ENCODE measurements at places on chromosomes 4 and X. TPM values are rescaled to one million over a fixed set of nuclear protein-coding genes. Genes with fewer than 3 reads are reported as not detected.

- DNase-seq, result no peak
Measured at GRCh38 chr4:81030061-81030980, at the start of gene BMP3. TSS of gene BMP3 (plus strand) at chr4:81030708. CDS start at chr4:81031285, 577 bp downstream.

DNA sequence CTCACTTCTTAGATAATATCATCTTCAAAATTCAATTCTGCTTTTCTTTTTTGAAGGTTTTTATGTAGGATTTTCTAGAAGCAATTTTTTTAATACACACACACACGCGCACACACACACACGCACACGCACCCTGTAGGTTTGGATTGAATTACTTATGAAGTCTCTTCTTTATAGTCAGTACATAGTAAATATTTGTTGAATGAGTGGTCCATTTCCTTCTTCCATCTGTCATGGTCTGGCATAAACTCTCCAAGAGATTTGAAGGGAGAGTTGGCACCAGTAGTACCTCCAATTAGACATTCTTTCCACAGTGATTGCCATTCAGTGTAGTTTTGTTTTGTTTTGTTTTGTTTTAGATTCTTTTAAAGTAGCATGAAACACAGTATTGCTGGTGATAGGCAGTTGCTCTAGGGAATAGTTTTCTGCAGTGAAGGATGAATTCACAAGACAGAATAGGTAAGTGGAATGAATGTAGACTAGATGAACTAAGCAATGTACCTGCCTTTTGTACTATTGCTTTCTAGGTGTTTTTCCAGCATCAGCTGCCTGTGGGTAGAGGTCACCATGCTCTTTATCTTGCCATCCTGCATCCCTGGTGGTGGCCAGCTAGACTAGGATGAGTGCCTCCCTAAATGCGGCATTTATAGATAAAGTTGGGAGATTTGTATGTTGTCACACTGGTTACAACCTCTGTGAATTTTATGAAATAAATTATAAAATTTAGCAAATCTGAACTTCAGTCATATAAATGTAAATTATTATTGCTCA lies 20.5 kb downstream of the PDLIM5 start:
- DNase-seq, result no peak

DNA sequence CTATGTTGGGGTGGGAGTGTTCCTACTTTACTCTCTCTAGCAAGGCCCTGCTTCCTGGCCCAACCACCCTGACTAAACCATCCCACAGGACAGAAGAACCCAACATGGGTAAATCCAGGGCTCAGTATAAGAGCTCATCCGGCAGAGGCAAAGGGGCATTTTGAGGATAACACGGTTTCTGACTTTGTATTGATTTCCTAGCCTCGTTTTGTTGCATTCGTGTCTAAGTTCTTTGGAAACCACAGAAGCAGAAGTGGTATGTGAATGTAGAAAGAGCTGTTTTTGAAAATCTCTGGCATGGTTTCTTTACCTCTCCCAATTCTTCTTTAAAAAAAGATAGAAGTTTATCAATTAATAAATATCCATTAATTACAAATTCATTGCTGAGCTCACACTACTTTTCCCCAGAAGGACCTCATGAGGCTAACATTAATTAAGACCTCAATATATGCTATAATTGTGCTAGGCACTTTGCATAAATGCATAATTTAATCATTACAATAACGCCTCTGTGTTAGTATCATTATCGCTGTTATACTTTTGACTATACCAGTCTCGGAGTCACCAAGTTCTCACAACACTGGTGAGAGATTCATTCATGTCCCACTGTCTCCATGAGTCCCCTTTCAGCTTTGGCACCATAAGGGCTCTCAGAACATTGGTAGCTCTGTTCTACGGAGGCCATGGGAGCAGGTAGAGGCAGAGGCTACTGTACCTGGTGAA lies 5.8 kb upstream of the CLNK start:
- no peak for DNase-seq

The KLF8 gene
- 12.1 TPM for total RNA-seq

DNA sequence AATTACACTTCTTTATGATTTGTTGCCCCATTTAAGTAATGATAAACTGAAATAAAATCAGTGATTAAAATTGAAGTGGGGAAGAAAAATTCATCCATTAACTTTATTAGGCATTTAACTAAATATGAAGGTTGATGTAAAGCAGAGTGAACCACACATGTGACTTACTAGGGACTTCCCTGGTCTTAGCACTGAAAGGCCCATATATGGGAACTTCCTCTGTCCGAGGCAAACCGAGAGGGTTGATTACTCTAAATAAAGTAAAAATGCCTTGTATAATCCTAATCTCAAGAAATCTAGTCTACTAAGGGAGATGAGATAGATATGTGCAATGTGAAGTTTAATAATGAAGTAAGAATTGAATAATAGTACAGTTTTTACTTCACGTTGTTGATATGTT lies 403.9 kb upstream of the RPS6KA3 start:
- no peak for DNase-seq

GRCh38 chr4:142547974-142548373 lies 298.1 kb downstream of the INPP4B start:
- no peak for DNase-seq

GRCh38 chr4:94603170-94603747 lies 151.5 kb downstream of the PDLIM5 start:
- DNase-seq, result no peak

DNA sequence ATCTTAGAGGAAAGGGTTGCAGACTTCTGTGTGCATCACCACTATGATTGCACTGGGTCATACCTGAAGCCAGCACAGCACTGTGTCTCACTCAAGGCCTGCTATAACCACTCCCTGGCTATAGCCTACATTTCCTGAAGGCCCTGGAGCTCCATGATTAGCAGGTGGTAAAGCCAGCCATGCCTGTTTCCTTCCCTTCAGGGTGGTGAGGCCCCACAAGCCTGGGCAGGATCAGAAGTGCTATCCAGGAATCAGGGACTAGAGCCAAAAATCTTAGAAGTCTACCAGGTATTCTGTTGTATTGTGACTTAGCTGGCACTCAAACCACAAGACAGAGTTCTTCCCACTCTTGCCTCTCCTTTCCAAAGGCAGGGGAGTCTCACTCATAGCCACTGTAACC lies 734.6 kb downstream of the GLUD2 start:
- DNase-seq, result no peak

The UNC5C gene
- not detected for total RNA-seq

The CT45A10 gene
- total RNA-seq, result not detected

The FOXP3 gene
- 198 TPM for total RNA-seq

The CD38 gene
- 6.4 TPM for total RNA-seq

DNA sequence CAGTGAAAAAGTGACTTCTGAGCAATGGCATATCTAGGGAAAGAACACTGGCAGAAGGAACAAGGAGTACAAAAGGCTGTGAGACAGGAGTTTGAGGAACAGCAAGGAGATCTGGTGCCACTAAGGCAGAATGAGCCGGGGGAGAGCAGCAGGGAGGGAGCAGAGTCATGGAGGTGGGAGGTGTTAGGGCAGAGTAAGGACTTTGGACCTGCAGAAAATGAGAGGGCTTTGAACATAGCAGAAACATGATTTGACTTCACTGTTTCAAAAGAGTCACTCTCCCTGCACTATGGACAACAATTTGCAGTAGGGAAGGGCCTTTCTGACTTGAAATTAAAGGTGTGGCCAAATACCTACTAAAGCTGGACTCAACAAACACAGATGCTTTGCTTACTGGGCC lies 356.2 kb downstream of the ADGRL3 start:
- DNase-seq, result no peak

- DNase-seq, result no peak
Measured at GRCh38 chr4:10007436-10007740, 13.9 kb downstream of the SLC2A9 start.

GRCh38 chrX:153668423-153669173 lies 5.0 kb downstream of the PNCK start:
- no peak for DNase-seq

GRCh38 chr4:71549516-71550160 lies 210.8 kb downstream of the SLC4A4 start:
- no peak for DNase-seq

DNA sequence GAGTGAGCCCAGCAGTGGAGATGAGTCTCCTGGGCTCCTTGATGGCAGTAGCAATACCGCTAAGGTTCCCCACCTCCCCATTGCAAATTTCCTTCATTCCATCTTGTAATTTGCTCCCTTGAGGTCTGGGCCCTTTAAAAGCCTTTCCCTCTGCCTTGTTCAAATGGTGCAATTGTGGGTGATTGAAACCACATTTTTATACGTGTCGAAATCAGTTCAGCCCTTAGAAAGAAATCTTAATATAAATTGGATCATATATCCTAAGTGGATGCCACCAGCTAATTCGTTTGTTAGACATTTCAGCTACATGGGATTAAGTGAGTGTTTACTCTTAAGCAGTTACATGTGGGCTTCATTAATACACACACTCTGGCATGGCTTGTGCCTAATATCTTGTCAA lies 68.6 kb downstream of the NHS start:
- no peak for DNase-seq

- DNase-seq, result no peak
Measured at GRCh38 chr4:102789317-102789717, 28.5 kb upstream of the MANBA start.

- no peak for DNase-seq
Measured at GRCh38 chrX:101749436-101749835, 89.8 kb upstream of the ARMCX2 start.

- no peak for DNase-seq
Measured at GRCh38 chrX:111355523-111356115, 56.4 kb downstream of the DCX start.

- no peak for DNase-seq
Measured at GRCh38 chr4:182083671-182084410, 159.4 kb upstream of the TENM3 start.

The ZCCHC12 gene
- total RNA-seq, result 0.17 TPM

All from CD4-positive, CD25-positive, alpha-beta regulatory T cell (primary cell).